Renal cortical epithelial cell (primary cell): ENCODE measurements at places on chromosomes 7 and 10. TPM values are rescaled to one million over a fixed set of nuclear protein-coding genes. Genes with fewer than 3 reads are reported as not detected.

Gene RAMP3
- total RNA-seq, result 0.40 TPM in 1 of 2 replicates, not detected in the other

Gene PTF1A
- not detected in 2 replicates for total RNA-seq

Gene LRRD1
- total RNA-seq, result 0.05 TPM in 1 of 2 replicates, not detected in the other

Gene WNT16
- total RNA-seq, result 0.30 TPM in 1 of 2 replicates, not detected in the other
